HCT116 (cell line): ENCODE measurements at places on chromosomes 6 and 20.

DNA sequence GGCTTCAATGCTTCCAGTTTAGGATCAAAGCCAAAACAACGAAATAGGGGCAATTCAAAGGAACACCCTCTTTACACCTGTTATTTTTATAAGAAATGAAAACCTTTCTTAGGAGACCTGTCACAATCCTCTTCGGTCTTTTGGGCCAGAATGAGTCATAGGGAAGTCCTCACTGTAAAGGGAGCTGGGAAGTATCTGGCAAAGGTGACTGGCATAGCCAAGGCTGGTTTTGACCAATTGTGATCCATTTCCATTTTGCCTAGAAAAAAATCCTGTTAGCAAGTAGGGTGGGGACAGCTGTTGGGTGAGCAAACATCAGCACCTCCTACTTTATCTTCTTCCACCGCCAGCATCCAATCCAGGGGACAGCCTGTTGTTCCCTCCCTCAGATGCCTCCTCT is 343.2 kb upstream of the SULF2 start:
- no peak for DNase-seq

GRCh38 chr6:3843379-3844096 is 5.6 kb upstream of the FAM50B start:
- no peak for DNase-seq

DNA sequence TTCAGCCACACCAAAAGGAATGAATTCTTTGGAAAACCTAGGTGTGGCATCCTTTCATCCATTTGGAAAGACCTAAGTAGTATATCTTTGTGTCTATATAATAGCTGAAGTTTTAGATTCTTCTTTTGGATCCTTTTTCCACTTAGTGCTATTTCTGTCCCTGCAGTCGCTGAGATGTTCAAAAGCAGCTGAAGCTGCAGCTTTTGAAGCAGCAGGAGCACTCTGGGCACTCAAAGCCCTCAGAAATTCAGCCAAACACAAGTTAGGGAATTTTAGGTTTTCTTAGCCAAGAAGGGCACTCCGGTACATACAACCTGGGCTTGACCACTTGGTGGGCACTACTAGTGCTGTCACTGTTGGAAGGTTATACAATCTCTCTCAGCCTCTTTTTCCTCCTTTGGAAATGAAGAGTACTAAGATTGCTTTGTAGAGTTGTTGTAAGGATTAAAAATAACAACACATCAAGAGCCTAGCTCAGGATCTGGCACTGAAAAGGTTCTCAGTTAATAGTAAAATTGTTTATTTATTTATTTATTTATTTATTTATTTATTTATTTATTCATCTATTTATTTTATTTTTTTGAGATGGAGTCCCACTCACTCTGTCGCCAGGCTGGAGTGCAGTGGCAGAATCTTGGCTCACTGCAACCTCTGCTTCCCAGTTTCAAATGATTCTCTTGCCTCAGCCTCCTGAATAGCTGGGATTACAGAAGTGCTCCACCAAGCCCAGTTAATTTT is 71.9 kb upstream of the SLC22A16 start:
- DNase-seq, result no peak

DNA sequence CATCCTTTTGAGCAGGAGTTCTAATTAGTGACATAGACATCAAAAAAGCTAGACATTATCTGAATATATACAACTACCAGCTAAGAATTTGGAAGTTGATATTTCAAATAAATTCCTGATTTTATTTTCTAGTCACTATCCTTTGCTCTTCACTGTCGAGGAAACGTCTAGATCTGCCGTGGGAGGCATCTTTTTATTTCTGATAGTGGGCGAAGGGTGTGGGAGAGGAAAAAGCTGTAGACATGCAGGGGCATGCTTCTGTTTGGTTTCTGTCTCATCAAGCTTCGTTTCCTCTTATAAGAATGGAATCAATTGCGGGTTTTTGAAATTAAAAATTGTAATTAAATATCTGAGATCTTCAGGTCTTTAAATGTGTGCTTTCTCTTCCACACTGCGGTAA is 16.2 kb upstream of the C6orf118 start:
- no peak for DNase-seq

DNA sequence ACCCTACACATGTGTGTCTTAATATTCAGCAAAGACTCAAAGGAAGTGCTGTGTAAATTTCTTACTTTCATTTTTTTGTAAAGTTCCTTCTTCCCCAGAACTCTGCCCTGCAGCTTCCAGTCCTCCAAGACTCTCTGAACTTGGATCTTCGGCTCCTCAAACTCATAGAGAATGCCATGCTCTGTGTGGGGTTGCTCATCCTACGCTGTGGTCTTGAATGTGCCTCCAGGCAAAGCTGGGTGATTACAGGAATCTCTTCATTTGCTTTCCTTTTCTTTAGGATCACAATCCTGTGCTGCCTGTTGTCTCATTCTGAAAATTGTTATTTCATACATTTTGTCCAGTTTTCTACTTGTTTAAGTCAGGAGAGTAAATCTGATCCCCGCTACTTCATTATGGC is 14.5 kb upstream of the CDC5L start:
- DNase-seq, result no peak
